ENCODE measurements at places on chromosomes 11 and 22.

- DNase-seq = peak; percentile 29
Measured at GRCh38 chr11:16737818-16738192, 642 bp upstream of the C11orf58 start.

DNA sequence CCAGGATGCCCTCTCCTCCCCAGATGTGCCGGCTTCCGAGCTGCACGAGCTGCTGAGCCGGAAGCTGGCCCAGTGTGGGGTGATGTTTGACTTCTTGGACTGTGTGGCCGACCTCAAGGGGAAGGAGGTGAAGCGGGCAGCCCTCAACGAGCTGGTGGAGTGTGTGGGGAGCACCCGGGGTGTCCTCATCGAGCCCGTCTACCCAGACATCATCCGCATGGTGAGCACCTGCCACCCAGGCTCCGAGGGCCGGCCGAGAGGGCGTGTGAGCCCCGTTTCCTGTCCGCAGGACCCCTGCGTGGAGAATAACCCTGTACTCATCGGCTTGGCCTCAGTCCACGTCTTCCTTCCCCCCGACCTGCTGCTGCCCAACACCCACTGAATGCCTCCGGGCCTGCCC lies 2.2 kb downstream of the PPP2R5B start:
- no peak for DNase-seq

GRCh38 chr11:48272606-48273005 lies 8.9 kb downstream of the OR4X1 start:
- DNase-seq = no peak

- DNase-seq = no peak
Measured at GRCh38 chr11:44990665-44991064, 40.0 kb upstream of the TP53I11 start.

DNA sequence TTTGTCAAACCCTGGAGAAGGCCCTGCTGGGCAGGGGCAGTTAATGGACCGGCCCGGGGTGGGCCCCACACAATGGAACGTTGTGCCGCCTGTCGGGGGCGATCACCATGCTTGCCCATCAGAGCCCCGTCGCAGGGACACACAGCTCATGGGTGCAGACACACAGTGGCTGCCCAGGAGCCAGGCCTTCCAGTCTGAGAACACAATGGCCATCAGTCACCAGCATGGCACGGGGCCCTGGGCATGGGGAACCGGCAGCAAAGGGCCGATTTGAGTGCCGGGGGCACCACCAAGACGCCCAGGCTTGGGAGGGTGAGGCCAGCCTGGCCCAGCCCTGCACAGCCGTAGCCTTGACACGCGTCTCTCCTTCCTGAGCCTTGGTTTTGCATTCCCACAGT lies 7.1 kb downstream of the LINC01488 start:
- no peak for DNase-seq

GRCh38 chr11:62926680-62927455 lies 5.7 kb upstream of the CHRM1 start:
- no peak for DNase-seq

DNA sequence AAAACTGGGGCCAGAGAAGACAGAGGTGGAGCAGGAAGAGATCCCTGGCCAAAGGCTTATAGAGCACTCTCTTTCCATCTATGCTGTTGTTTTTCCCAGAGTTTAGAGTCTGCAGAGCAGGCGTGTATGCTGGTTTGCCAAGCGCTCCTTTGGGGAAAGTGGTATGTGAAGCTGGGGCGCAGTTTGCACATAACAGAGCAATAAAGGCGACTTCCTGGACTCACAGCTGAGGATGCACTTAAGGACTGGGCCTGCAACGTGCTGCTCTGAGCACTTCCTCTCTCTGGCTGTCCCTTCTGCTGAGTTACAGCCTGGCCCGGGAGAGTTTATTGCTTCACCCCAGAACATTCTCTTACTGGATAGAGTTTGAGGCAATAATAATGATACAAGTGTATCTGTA lies 41.7 kb downstream of the THAP12 start:
- no peak for DNase-seq

DNA sequence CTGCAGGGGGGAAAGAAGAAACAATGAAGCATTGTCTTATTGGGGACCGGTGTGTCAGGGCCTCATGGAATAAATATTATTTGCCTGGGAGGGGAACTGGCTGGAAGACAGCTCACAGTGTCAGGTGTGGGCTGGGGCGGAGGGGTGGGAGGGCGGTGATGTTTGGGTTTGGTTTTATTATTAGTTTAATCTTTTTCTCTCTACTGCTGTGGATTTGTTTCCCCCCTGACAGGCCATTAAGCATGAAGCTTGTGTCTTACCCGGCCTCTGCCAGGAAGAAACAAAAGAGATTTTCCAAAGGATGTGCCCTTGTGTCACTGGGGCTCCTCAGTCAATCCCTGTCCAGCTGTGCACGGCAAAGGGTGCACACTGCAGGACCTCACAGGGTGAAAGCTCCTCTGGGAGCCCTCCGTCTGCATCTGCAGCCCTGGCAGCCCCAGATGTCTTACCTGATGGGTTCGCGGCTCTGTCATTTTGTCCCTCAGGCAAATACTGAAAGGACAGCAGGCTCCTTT lies 203.1 kb upstream of the TMEM45B start:
- DNase-seq = no peak

- DNase-seq = no peak
Measured at GRCh38 chr11:110629594-110629993, 82.6 kb downstream of the ARHGAP20 start.

- peak; percentile 77 for DNase-seq
Measured at GRCh38 chr22:46053563-46054090, 76.7 kb upstream of the WNT7B start.

DNA sequence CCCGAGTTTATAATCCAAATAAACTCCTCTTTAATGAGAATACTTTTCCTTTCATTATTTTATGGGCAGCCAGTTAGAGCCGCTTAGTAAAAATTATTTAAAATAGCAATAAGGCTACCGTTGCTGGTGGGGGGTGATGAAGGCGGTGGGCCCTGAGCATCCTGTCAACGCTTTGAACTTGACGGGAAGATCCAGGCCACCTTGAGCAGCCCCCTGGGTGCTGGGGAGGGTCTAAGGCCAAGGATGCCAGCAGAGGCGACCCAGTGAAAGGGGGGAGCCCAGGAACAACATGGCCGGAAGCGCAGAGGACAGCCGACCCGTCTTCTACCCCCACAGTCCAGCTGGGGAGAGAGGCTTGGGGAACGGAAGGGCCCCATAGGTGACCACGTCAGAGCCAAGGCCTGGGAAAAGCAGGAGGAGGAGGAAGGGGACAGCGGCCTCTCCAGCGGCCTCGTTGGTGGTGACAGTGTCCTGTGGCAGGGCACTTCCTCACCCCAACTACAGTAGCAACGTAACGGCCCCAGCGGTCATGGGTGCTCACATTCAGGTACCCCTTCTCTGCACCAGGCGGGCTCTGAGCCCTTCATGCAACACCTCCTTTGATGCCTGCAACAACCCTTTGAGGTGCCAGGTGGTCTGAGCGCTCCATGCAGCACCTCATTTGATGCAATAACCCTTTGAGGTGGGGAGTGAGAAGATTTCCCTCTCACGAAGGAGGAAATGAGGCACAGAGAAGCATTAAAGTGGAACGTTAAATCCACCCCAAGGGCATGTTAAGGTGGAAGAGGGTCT lies 695.3 kb downstream of the TBC1D22A start:
- no peak for DNase-seq

- DNase-seq = peak; percentile 62
Measured at GRCh38 chr22:31344578-31345330, 1.4 kb downstream of the PATZ1 start.

DNA sequence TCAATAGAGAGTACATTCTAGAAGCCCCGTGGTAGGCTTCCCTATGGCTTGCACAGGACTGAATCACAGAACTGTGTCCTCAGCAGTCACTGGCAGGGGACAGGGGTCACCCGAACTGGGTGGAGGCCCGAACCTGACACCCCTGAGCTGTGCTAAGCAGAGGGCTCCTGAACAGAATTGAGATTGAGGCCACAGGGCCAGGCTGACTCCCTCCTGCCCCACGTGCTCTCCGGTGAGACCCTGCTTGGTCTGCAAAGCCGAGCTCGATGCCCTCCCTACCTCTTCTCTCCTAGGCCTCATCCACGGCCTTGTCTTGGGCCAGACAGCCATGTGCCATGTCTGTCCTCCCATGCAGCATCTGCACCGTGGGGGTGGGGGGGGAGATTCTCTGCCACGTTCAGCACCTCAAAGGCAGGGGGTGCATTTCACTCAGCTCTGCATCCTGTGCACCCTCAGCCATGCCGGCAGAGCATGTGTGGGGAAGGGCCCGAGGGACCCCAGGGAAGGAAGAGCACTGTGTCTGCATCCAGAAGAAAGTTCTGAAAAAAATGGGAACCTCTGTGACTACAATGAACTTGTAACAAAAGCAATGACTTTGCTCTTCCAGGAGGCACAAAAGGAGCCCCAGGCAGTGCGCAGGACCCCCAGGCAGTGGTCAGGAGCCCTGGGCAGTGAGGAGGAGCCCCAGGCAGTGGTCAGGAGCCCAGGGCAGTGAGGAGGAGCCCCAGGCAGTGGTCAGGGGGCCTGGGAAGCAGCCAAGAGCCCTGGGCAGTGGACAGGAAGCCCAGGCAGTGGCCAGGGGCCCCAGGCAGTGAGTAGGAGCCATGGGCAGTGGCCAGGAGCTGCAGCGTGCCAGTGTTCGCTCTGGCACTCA lies 76.7 kb upstream of the SEPTIN5 start:
- DNase-seq = no peak

DNA sequence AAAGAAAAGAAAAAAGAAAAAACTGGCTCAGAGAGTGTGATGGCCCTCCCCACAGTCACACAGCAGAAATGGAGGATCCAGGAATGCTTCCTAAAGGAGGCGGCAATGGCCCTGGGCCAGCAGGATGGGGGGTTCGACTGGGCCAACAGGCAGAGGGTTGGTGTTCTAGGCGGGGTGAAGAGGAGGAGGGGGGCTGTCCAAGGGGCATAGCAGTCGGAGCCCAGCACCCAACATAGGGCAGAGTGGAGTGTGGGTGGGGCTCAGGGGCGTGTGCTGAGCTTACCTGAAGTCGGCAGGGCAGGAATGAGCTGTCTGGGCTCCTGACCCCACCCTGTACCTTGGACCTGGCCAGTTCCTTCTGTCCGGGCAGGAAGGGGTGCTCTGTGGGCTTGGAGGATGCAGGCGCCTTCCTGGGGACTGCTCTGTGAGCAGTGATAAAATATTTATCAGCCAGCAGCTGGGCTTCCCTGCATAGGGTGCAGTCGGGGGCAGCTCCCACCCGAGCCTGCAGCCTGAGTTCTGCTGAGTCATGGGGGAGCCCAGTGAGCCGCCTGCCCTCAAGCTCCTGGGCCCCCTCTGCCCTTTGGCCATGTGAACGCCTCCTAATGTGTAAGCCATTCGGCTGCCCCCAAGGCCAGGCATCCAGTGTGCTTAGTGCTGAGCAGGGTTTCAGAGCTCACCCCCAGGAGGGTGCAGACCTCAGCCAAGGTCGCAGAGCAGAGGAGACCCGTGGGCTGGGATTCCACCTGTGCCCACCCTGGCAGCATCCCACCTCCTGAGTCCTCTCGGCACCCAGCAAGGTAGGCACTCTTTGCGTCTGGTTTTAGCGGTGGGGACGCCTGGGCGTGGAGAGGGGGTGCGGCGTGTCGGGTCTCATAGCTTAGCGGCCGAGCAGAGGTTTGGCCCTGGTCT lies 25.3 kb upstream of the PRR5 start:
- DNase-seq = peak; percentile 33

DNA sequence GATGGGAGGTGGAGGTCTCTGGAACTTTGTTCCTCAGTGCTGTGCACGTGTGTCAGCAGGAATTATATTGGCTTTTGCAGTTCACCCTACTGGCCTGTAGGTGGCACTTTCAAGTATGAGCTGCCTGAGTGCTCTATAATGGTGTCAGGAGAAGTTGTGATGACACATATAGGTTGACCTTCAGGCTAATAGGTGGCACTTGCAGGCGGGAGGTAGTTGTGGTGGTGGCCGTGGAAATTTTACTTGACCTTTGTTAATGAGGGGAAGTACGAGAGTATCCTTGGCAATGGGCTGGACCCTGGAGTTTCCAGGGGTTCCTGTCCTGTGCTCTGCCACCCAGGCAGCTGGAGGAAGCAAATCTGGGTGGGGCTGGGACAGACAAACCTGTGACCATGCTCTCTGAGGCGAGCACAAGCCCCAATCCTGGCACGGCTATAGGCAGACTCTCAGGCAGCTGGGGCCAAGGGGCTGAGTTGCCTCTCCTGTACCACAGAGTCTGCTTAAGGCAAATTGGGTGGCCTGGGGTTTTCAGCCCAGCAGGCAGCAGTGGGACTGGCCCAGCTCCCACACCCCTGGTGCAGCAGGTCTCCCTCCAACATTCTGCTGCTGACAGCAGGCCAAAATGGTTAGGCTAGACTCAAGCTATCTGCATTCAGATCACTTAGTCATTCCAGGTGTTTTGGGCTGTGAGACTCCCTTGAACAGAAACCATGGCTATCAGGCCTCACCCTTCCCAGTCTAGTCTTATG lies 147.5 kb upstream of the CTSC start:
- DNase-seq = peak; percentile 58

- DNase-seq = no peak
Measured at GRCh38 chr11:122359081-122359571, 243.1 kb upstream of the BLID start.

- no peak for DNase-seq
Measured at GRCh38 chr22:23202812-23203451, 22.6 kb downstream of the BCR start.

GRCh38 chr11:11584937-11585336 lies 36.9 kb downstream of the GALNT18 start:
- DNase-seq = no peak

- DNase-seq = peak; percentile 43
Measured at GRCh38 chr11:119092880-119093842, 8.5 kb downstream of the HMBS start.

DNA sequence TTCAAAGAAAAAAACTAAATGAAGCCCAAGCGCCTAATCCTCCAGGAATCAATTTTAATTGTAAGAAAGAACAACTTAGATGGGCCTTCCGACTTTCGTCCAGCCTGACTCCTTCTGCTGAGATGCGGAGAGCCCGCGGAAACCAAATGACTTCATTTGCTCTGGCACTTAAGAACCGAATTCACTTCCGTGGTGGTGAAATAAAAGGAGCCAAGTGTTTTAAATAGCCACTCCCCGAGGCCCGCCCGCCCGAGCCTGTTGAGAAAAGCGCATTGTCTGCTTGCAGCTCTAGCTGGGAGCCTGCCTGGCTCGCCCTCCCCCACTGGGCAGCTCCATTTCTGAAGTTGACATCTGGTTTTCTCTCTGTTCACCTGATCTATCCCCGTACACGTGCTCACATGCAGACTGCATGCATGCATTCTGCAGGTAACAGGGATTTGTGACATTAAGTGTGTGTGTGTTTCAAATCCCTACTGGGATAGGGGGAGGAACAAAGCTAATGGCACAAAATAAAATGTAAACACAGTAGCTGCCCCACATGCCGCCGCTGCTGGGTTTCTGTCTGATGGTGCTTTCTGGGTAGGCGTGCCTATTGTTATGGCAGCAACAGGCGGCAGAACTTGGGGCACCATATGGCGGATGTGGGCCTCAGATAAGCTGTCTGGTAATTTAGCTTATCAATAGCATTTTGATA lies 6.2 kb downstream of the TEAD1 start:
- DNase-seq = no peak

Measured in activated T-cell treated with anti-CD3 and anti-CD28 coated beads, Interleukin-2, amount 50 U/mL, for 48 hours (primary cell).